ENCODE measurements at places on chromosomes 5 and 9. TPM values are rescaled to one million over a fixed set of nuclear protein-coding genes. Genes with fewer than 3 reads are reported as not detected.

The GRIN1 gene
- total RNA-seq = 0.10 TPM

The FRMD3 gene
- 11.1 TPM for total RNA-seq

The ISL1 gene
- not detected for total RNA-seq

The SLC27A6 gene
- not detected for total RNA-seq

The IL5 gene
- total RNA-seq = not detected

The SEPTIN8 gene
- 47.9 TPM for total RNA-seq

The ANKRD18A gene
- total RNA-seq = under 0.01 TPM

The PELO gene
- total RNA-seq = 13.9 TPM
